Activated T-helper 17 cell treated with anti-CD3 and anti-CD28 coated beads, Interleukin-2, amount 50 U/mL, for 72 hours (primary cell): ENCODE measurements at places on chromosomes 7 and 10. TPM values are rescaled to one million over a fixed set of nuclear protein-coding genes. Genes with fewer than 3 reads are reported as not detected.

DNA sequence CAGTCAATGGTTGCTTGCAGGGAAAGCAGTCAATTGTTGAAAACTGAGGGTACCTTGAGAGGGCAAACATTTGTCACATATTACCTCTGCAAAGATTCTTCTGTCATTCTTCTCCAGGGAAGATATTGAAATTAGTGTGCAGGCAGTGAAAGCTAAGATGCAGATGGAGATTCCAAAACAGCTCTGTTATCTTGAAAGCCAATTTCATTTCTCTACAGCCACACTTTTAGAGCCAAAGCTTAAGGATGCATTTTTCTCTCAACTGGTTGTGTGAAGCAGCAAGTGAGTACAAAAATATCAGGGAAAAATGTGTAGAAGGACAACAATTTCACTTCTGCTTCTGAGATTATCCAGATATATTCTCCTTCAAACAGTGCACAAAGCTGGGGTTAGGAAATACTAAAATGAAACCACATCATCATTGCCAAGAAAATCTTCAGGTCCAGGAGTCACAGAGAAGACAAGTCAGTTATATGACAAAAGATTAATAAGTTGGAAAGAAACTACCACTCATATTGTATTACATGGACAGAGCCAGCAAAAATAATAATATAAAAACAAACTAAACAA lies 16.3 kb downstream of the SGMS1 start:
- no peak for ATAC-seq

GRCh38 chr7:87375662-87376435 lies 30.4 kb downstream of the CROT start:
- no peak for ATAC-seq

- ATAC-seq = no peak
Observed at GRCh38 chr10:132875435-132875834, 66.9 kb downstream of the CFAP46 start.

DNA sequence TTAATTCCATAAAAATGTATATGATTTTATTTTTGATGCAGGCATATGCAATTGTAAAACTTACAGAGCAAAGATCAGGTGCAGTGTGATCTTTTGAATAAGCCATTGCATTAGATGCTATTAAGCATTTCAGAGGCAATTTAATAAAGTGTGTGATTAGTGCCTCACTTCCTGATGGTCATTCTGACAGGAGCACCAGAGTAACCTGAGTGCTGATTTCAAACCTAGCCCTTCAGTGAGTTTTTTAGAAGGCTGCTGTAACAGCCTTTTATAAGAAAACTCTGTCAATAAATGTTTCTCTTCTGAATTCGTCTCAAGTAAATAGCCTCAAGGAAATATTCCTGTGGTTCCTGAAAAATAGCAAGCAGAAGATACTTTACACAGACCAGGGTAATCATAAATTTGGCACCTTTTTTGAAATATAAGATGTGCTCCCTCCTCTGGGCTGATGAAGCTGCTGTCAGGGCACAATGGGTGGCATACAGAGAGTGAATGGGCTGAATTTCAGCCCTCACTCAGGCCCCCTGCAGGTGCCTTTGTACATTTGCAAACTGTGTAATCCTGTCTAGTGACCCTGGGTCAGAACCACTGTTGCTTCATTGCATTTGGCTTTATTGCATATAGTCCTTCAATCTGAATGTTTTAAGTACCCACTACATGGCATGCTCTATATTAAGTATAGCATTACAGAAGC lies 193.7 kb upstream of the CSTF2T start:
- ATAC-seq = peak; percentile 62

- ATAC-seq = no peak
Observed at GRCh38 chr10:44557596-44558191, 172.8 kb upstream of the CXCL12 start.

DNA sequence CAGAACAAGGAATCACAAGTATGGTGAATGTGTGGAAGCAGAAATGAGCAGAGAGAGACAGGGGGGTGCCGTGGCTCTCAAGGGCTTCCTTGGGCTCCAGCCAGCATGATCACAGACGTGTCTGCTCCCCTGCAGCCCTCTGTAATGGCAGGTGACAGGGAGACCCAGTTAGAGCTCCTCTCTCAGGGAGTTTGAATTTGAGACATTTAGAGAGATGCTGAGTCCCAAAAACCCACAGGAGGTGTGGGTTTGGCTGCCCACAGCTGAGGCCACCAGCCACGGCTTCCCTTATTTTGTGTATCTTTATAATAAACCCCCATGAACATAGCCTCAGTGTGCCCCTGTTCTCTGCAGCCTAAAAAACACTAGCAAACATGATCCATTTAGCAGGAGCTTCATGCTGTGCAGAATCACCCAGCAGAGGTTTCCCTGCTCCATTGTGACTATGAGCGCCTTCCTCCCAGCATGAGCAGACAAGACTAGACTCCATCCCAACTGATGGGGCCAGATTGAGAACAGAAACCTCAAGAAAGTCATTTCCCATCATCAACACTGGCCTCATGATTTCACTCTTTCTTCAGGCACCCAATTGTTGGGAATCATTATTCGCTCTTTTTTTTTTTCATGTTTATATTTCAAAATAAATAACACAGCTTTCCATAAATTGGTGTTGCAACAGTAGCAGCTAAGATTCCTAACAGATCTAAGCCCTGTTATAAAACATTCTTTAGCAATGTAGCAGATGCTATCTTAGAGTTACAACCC lies 13.4 kb downstream of the NOD1 start:
- no peak for ATAC-seq

DNA sequence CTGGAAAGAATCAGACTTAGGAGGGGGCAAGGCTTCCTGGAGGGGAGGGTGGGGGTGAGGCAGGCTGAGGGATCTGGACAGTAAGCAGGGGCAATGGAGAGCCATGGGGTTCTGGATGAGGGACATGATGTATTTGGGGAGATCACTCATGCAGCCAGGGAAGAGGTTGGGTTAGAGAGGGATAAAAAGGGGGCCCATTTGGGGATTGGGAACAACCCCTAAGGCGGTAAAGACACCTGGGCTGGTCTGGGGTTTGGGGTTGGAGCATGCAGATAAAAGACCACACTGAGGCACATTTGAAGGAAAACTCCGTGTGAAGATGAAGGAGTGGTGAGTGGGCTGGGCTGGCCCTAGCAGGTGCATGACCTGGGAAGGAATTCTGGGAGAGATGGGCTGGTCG lies 30.8 kb downstream of the HIF1AN start:
- ATAC-seq = no peak

DNA sequence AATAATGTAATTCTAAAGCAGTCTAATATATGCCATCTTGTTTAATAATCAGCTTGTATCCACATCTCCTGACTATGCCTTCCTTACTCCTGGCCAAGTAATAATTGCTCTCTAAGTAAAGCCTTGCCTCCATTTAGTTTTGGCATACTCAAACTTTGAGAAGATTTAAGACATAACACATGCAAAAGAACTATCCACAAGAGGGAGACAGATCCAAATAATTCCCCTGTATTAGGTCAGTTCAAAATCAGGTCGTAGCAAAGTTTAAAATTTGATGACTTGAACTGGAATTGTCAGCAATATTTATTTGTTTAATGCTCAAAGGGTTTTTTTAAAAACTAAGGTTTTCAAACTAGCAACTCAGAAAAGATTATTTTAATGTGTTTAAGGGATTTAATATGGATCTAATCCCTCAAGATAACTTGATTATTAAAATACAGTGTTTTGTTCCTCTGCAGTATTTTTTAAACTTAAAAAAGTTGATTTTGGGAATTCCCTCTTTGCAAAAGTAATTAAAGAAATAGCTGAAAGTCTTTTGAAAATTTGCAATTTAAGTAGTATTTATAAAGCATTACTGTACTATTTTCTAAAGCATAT lies 95.3 kb downstream of the HDAC9 start:
- no peak for ATAC-seq

GRCh38 chr10:79220307-79220706 lies 127.0 kb upstream of the PPIF start:
- ATAC-seq = no peak

- ATAC-seq = no peak
Observed at GRCh38 chr10:66041771-66042170, 884.1 kb upstream of the LRRTM3 start.

DNA sequence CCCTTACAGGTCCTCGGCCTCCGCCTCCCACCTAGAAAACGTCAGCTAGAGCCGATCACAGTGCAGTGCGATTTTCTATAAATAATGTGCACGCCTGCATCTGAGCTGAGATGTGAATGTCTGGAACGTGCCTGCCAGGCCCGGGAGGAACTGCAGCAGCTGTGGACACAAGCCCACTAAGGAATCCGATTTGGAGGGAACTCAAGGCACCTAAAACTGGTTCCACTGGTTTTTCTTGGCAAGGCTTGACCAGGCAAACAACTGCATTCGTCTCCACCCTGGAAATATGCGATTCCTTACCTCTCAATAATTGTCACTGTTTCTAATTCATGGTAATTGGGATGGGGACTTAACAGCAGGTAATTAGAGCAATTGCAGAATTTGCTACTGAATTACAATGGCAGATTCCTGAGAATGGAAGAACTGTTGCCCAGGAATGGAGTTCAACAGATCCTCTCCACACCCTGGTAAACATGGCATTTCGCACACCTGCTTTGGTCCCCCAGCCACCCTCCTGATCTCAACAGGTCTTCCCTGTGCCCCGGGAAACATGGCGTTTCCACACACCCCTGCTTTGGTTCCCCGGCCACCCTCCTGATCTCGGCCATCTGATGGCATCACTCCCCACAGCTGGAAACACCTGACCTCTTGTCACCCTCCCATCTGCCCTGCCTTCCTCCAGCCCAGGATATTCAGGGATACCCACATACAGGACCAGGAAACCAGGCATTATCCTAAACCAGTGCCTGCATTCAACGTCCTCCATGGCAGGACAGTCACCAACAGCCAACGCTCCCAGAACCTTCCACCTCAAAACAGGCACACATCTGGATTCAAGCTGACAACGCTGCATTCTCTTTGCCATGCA lies 76.0 kb downstream of the DIP2C start:
- no peak for ATAC-seq

- no peak for ATAC-seq
Observed at GRCh38 chr7:11232462-11232861, 258.8 kb downstream of the PHF14 start.

DNA sequence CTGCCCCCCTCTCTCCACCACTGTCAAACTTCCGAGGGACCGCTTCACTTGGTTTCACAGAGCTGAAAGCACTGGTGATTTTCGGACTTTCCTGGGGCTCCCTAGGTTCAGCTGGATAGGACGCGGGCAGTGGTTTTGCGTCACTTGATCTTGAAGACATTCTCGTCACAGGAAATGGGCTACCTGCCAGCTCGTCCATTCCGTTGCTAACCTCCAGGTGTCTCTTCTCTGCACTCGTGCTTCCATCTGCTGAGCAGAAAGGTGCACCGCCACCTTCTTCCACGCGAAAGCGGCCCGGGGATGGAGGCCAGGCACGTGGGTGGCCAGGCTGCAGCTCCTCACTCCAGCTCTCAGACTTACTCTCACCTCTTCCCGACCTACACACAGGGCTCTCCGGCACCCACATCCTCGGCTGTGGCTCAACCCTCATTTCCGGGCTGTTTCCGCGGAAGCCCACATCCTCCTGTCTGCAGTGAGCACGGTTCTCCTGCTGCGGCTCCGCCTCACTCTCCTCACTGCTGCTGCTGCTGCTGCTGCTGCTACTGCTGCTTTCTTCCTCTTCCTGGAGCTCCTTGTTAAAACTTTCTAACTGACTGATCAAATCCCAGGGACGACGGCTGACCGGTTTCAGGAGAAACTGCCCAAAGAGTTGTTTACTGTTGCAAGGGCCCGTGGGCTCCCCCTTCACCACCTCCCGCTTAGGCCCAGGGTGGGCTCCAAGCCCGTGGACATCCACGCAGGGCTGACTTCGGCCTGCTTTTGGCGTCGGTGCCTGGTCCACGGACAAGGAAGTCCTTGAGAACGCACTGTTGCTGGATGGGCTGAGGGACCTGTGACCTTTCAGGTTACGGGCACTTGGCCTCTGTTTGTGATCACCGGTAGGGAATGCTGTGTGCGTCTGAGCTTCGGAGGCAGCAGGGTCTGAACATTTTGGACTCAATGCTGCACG lies 32.1 kb downstream of the JCAD start:
- ATAC-seq = peak; percentile 99

DNA sequence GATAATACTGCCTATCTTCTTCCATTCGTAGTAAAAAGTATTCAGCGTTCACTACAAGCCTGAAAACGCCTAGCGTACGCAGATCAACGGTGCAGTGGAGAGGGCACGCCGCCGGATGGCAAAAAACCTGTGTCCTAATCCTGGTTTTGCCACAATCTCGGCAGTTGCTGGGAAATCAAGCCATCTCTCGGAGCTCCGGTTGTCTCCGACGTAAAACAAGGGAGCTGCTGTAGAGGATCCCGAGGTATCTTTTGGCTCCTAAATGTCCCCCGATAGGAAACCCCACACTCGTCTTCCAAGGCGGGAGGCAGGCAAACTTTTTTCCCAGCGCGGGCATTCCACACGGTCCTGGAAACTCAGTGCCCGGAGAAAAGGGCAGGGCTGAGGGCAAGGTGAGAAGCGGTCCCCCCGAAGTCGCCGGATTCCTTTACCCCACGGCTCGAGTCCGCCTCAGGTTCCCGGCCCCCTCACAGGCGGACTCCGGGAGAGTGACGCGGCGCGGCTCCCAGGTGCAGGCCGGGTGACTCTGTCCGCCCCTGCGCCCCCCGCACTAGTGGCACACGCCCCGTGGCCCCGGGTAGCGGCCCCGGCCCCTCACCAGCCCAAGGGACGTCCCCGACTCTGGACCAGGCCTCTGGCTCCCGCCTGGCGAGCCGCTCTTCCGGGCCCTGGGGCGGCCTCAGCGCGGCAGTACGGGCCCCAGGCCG lies 649 bp downstream of the IDE start:
- no peak for ATAC-seq

DNA sequence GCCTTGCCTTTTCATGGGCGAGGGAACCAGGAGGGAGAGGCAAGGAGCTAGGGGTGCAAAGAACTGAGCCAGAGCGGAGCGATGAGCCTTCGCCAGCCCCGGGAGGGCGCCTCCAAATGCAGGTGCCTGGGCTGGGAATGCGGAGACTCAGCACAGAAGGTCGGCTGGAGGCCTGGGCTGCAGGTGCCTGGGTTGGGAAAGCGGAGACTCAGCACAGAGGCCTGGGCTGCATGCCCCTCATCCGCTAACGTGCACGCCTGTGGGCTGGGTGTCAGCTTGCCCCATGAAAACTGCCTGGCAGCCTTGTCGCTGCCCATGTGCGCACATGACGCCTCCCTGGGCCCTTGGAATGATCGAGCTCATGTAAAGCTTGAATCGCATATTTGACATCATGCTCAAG lies 51.8 kb downstream of the POM121L12 start:
- no peak for ATAC-seq

- no peak for ATAC-seq
Observed at GRCh38 chr7:22435720-22436119, 64.3 kb downstream of the STEAP1B start.

The ANKRD30A gene
- total RNA-seq = not detected

The SLC4A2 gene
- 114 TPM for total RNA-seq

The HTR5A gene
- total RNA-seq = not detected

The PILRB gene
- total RNA-seq = 63.4 TPM

The FUOM gene
- 21.9 TPM for total RNA-seq

The ENKUR gene
- total RNA-seq = not detected

The CFAP46 gene
- total RNA-seq = not detected

The GNAT3 gene
- not detected for total RNA-seq

The THSD7A gene
- total RNA-seq = 0.02 TPM

The PNLIP gene
- not detected for total RNA-seq

The HIP1 gene
- total RNA-seq = 13.0 TPM

The HOXA1 gene
- 0.39 TPM for total RNA-seq
